ENCODE measurements at places on chromosomes 7 and 10.

DNA sequence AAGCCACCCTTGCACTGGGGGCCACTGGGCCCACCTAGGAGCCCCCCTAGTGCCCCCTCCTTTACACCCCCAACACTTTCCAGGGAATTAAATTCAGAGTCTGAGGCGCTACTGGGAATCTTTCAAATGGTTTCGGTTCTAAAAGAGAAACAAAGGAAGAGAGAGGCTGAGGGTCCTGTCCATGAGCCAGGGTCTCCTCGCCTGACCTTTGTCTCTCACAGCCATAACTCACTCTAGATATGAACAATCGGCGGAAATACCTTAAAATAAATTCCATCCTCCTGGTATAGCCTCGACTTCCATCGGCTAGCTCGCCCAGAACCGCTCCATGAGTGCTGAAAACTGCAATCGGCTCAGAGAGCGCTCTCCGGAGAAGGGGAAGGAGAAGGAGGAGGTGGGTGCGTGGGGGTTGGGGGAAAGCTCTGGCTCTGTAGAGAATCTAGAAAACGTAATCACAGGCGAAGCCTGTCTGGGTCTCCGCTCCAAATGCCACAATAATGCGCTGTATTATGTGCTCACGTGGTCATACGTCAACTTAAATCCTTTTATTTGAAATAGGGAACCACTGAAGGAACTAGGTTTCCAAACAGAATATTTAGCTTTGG lies 12.6 kb downstream of the HOXA4 start:
- DNase-seq: no peak

DNA sequence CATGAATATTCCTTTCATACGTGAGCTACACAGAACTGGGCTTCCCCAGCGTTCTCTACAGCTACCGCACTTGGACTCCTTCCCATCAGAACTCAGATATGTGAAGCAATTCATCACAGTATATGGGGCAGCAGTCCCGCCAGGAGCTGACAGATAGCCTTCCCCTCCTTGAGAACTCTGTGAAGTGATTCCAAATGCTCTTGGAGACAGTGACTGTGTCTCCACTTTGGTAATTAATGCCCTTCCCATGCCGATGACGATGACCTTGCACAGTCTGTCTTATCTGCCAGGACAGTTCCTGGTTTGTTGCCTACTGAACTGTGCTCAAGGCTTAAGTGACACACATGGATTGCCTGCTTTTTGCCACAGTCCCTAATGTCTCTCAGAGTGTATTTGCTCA lies 75.0 kb upstream of the AFAP1L2 start:
- DNase-seq: no peak

DNA sequence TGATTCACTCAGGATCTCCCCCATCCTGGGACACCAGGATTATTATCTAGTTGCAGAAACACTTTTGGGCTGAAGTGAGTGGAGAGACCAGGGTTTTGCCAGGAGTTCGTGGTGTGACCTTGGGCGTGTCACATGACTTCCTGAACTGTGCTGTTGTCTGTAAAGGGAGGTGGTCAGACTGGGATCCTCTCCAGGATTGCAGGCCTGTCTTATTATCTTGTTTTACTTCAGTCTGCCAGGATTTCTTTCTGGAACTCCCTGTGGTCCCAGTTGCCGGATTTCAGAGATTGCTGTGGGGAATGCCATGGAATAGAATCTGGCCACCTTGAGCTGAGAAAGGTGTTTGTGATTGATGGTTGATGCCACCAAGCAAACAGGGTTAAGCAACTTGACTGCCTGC lies 35.8 kb downstream of the CRCP start:
- DNase-seq: no peak

DNA sequence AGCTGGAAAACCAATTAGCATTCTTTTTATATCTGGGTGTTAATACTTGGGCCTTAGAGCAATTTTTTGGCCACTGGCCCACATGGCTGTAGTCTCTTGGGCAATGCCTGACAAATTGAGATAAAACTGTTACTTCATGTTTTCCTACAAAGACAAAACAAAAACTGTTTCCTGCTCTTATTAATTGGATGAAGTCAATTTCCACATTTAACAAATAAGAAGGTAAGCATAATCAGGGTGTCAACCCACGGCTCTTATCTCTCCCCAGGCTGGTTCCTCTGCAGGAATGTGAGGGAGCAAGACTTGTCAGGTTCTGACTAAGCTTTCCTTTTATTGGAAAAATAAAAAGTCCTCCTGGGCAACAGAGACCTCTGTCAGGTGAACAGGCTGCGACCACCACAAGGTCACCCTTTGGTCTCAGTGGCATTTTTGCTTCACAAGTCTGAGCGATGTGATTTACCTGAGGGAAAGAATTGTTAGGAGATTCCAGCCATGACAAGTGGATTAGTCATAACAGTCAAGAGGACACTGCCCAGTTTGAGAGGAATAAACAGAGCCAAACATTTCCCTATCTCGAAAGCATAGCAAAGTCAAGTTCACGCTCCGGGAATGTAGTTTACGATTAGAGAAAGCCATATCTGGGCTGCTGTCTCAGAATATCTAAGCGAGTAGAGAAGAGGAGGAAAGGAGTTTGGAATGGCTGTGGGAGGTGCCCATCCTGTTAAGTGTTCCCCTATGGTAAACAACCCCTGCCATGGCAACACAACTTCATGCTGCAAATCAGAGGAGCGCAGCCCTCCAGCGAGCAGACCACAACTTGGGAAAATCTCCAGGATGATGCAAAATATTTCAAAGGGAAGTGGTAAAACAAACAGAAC lies 144.4 kb downstream of the TES start:
- DNase-seq: no peak

DNA sequence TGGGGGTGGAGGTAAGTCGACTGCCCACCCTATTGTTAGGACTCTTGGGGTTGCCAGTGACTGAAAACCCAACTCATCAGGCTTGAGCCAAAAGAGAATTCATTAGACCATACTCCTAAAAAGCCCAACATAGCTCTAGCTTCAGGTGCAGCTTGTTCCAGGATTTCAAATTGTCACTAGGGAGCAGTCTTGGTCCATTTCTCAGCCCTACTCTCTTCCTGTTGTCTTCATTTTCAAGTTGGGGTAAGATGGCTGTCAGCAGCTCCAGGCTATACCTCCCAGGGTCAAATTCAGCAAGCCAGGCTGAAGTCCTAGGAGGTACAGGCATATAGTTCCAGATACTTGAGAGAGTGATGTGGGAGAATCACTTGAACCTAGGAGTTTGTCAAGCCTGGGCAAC lies 14.9 kb upstream of the COL13A1 start:
- no peak for DNase-seq

GRCh38 chr10:102402512-102402896 lies 7.0 kb downstream of the NFKB2 start:
- no peak for DNase-seq

DNA sequence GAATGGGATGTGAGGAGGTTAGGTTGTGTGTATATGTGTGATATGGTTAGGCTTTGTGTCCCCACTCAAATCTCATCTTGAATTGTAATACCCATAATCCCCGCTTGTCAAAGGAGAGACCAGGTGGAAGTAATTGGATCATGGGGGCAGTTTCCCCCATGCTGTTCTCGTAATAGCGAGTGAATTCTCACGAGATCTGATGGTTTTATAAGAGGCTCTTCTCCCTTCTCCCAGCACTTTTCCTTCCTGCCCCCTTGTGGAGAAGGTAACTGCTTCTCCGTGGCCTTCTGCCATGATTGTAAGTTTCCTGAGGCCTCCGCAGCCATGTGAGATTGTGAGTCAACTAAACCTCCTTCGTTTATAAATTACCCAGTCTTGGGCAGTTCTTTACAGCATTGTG lies 47.3 kb downstream of the NPVF start:
- no peak for DNase-seq

DNA sequence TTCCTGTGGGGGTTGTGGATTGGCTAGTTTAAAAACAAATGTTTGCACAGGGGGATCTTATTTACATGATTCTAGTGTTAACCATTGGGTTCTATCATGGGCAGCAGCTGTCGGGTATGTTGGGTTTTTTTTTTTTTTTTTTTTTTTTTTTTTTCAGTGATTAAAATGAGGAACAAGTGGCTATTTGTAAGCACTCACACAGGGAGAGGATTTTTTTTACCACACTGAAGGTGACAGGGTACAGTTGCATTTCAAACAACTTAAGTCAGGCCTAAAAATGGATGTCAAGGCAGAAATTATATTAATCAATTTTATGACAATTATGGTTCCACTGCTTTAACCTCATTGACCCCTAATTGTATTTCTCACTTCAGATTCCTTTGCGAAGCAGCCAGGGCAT lies 92.8 kb downstream of the CD36 start:
- no peak for DNase-seq

DNA sequence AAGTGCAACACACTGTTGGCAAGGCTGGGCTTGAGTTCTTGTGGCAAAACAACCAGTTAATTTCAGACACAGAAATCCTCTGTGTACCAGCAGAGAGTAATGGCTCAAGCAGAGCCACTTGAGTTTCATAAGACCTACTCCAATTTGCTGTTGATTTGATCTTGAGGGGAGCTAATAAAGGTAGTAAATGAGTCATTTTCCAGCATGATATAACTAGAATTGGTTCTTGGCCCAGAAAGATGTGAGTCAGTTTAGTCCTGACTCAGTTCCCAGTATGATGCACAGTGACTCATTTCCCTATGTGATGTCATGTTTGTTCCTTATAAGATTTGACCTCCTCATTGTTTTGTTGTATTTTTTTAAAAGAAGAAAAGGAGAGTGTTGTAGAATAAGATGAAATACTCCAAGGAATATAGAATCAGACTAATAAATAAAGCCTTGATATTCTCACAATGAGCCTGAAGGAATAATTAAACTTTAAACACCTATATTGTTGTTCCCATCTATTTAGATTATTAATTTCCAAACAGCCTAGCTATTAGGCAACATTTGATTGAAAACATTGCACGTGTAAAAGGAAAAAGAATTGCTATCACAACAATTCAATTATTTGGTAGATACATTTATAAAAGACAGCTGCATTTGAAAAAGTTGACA lies 186.2 kb downstream of the REEP3 start:
- no peak for DNase-seq

GRCh38 chr7:70894799-70895198 lies 237.1 kb upstream of the GALNT17 start:
- DNase-seq: no peak

- no peak for DNase-seq
Measured at GRCh38 chr7:155878674-155879073, 66.4 kb upstream of the SHH start.

- DNase-seq: no peak
Measured at GRCh38 chr7:133082390-133082766, 488 bp upstream of the CHCHD3 start.

DNA sequence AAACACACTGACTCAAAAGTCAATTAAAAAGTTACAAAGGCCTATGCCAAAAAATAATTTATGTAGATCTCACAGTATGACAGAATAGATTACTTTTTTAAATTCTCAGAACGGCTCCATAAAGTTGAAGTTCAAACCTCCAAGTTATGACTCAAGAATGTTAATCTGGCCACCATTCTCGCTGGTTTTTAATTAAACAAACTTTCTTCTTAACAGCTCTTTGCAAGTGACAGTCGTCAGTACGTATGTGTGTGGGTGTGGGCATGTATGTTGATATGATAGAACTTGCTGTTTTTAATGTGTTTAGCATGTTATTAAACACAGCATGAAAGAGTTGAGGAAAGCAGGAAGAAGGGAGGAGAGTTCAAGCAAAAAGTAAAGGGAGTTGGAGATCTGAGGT lies 18.5 kb downstream of the PRKCQ start:
- DNase-seq: no peak

DNA sequence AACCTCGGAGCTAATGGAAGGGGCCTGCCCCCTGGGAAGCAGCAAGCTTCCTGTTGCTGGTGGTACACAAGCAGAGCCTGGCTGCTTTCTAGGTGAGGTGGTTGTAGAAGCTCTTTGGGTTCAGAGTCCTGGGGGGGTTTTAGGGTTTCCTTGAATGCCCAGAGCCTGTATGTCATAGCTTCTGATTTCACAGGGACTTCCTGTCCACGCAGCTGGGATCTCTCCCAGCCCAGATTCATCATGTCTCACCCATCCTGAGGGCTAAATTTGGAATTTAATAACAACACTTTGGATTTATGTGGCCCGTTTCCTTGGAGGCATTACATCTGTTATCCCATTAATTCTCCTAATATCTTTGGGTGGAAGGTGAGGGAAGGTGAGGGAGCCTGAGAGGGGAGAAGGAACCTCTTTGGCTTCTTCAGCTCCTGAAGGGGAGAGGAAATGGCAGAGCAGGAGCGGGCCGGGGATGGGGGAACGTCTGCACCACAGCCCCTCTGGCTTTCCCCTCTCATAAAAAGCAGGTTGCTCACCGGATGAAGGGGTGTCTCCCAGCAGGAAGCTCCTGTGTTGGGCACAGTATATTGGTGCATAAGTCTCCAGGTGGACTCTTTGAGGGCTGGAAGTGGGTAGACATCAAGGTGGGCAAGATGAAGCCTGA lies 19.7 kb downstream of the RPS24 start:
- DNase-seq: no peak

DNA sequence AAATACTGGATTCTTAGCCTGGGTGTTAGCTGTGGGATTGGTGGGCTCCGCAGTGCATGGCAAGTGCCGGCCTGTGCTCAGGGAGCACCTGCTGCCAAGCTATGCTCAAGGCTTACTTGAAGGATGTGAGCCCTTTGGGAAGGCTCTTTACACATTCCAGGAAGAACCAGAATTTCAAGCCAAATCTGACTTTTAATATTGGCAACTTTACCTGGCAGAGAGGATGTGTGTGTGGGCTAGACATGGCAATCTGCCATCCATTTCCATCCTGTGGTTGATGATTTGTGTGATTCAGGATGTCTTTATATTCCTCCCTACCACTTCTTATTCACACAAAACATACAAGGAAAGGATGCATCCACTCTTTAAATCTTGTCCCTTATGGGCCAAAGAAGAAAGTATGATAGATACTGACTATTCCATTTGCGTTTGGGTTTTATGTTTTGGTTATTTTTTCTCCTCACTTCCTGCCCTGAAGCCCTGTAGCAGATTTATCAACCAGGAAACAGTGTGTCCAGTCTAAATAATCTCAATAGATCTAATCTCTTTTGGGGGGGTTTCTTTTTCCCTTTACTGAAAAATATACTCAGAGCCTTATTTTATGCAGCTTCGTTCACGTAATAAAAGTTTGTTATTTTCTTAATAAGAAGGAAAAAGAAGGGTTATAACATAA lies 247.1 kb downstream of the COBL start:
- DNase-seq: no peak

DNA sequence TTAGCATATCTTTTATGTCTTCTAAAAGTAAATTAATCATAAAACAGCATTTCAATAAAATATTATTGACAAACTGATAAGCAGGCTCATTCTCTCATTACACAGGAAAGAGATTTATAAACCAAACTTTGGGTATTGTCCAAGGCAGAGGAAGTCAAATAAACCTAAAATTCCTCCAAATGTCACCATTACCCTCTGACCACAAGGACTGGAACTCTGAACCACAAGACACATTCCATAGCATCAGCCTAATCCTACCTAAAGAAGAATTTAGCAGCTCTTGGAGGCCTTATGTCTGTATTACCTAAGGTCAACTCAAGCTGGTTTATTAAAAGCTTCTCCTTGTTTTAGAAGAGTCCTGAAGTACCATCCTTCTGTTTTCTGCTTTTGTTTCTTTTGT lies 82.4 kb upstream of the SLC13A1 start:
- no peak for DNase-seq

Data from T-cell (primary cell).